Thymus (tissue), 14 donors: ENCODE measurements at places on chromosomes 13 and 19. TPM values are rescaled to one million over a fixed set of nuclear protein-coding genes. Genes with fewer than 3 reads are reported as not detected.
A peak's percentile ranks its signal among the peaks of the same experiment; 100 is the strongest.

Gene CCL25
- total RNA-seq = 287 TPM

Gene KISS1R
- total RNA-seq = 0.24 TPM

Gene ZNF146
- total RNA-seq = 74.7 TPM

GRCh38 chr13:41543664-41544300 lies 86.4 kb downstream of the RGCC start:
- DNase-seq = no peak

- DNase-seq = no peak
These were observed 4.2 kb downstream of the FCHO1 start for GRCh38 chr19:17755443-17755890.

GRCh38 chr19:10111405-10111811 lies at the start of gene P2RY11:
P2RY11 (plus strand) TSS chr19:10111693; CDS start chr19:10111722, 29 bp downstream.
- no peak for DNase-seq

- no peak for DNase-seq
These were observed 37.7 kb downstream of the LHFPL6 start for GRCh38 chr13:39565036-39565949.

- peak; percentile 60 for DNase-seq
These were observed at the start of gene HSH2D for GRCh38 chr19:16143399-16144215. HSH2D (plus strand) TSS chr19:16143685; CDS start chr19:16148751, 5,066 bp downstream.

- DNase-seq = no peak
These were observed 106.7 kb downstream of the RAP2A start for GRCh38 chr13:97540696-97541095.

DNA sequence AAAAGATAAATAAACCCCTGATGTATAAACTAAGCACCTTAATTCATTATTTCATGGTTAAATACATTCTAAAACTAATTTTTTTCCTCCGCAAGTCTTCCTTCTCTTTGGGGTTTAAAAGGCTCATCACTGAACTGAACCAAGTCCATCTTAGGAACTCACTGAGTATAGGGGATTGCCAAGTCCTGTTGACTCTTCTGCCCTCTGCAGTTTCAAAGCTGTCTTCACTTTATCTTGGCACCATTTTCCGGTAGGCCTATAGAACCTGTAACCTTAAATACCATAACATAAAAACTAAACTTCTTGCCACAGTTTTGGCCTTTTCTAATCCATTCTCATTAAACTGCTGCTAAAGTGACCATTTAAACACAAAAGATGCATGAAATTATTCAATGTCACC lies 66.5 kb upstream of the USPL1 start:
- DNase-seq = peak; percentile 50

DNA sequence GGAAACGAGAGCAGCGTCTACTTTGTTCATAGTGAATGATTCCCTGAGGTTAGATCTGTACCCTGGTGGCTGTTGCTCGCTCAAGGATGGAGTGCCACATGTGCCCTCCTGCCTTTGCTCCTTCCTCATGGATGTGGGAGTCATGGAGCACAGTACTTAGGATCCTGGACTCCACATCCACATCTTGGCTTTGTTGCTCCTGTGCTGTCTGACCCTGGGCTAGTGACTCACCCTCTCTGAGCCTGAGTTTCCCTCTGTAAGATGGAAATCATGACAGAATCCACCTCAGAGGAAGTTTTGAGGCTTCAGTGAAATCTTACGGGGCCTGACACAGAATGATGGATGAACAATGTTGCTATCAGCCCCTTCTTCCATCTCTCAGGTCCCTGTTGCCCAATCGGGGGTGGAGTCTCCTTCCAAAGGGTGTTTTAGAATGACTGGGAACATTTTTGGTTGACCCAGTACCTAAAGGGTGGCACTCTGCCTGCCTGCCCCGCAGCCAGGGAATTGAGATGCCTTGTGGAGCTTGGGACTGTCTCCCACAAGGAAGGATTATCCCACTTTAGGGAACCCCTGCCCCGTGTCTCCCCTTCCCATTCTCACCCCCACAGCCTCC lies 9.8 kb upstream of the TIMM50 start:
- no peak for DNase-seq

- no peak for DNase-seq
These were observed 2.3 kb downstream of the MCF2L start for GRCh38 chr13:112971288-112971643.

- no peak for DNase-seq
These were observed 234.8 kb downstream of the DACH1 start for GRCh38 chr13:71632206-71632605.

- no peak for DNase-seq
These were observed 5.5 kb upstream of the CYP4F3 start for GRCh38 chr19:15635016-15635805.

- no peak for DNase-seq
These were observed 505.0 kb upstream of the GPC6 start for GRCh38 chr13:92721620-92722019.

GRCh38 chr13:95896301-95896700 lies 156.9 kb downstream of the UGGT2 start:
- no peak for DNase-seq
